ENCODE measurements at places on chromosomes 2 and 18.

DNA sequence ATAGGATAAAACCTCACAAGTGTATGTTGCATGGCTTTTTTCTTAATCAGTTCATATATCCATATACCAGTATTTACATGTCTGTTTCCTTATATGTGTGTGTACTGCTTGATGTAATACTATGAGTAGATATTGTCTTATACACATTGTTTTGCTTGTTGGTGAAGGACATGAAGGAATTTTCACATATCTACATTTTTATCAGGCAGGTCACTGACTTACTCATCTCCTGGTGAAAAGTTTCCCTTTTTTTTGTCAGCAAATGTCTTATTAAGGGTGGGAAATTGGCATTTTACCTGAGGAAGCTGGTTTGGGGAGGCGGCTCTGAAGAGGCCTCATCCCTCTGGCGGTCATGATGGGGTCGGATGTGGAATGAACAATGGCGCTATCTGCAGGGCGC, 61.4 kb upstream of the LYPD1 start:
- DNase-seq, result no peak

DNA sequence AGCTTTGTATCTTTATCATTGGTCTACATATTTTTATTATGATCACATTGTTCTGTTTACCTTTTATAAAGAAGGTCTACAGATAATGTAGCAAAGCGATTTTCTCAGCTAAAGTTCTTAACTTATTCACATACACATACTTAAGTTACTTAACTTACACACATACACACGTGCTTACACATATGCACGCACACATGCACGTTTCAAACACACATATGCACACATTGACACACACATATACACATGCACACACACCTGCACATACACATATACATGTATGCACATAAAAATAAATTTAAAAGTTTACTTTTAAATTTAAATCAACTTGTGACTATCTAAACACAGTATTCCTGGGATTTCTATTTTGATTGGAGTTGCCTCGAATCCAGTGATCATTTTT, 1204.5 kb upstream of the SLC39A10 start:
- DNase-seq, result no peak

DNA sequence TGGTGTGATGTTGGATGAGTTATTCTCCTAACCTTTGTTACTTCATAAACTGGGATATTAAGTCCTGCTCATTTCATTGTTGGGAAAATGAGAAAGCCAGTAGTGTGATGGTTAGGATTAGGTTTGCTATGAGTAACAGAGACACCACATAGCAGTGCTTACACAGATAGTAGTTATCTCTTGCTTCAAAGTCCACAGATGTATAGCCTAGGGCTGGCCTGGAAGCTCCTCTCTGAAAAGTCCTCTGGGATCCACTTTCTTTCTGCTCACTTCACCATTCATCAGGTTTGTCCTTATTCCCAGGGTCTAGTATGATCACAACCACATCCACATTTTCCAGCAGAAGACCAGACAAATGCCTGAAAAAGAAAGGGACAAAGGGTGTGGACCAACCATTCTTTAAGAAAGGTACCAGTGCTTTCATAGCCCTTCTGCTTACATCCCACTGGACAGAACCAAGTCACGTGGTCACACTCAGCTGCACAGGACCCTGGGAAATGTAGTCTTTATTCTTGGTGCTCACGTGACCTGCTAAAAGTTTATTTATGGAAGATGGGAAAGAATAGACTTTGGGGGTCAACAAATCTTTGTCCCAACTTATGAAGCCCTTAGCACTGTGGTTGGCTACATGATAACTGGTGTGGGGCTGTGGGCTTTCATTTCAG, 108.9 kb downstream of the INSIG2 start:
- DNase-seq, result no peak

GRCh38 chr2:152462779-152463178, 127.8 kb downstream of the FMNL2 start:
- no peak for DNase-seq

- DNase-seq, result no peak
Measured at GRCh38 chr18:62938006-62938405, 222.7 kb downstream of the PHLPP1 start.

- no peak for DNase-seq
Measured at GRCh38 chr2:127051116-127052056, 55.6 kb downstream of the BIN1 start.

GRCh38 chr2:101200676-101201075, 49.5 kb upstream of the TBC1D8 start:
- no peak for DNase-seq

DNA sequence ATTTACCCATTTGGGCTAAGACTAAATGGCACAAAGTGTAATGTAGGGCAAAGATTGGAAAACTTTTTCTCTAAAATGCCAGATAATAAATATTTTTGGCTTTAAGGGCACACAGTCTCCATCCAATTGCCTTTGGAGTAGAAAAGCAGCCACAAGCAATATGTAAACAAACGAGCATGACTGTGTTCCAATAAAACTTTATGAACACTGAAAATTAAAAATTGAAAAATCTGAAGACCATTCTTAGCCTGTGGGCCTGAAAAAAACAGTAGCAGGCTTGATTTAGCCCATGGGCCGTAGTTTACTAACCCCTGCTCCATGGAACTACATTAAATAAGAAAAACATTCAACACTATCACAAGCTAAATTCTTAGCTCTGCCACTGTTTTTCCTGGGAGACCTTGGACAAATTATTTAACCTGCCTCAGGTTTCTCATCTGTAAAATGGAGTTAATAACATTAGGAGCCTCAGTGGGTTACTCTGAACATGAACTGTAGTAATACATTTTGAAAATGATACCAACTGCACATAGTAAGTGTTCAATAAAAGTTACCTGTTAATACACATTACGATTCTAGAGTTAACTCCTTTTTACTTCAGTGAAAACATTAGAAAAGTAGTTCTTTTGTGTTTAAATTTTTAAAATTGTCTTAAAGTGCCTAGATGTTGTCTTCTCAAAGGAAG, 1.3 kb downstream of the IFIH1 start:
- DNase-seq, result no peak

GRCh38 chr2:10360850-10361588, 58.3 kb downstream of the HPCAL1 start:
- no peak for DNase-seq

DNA sequence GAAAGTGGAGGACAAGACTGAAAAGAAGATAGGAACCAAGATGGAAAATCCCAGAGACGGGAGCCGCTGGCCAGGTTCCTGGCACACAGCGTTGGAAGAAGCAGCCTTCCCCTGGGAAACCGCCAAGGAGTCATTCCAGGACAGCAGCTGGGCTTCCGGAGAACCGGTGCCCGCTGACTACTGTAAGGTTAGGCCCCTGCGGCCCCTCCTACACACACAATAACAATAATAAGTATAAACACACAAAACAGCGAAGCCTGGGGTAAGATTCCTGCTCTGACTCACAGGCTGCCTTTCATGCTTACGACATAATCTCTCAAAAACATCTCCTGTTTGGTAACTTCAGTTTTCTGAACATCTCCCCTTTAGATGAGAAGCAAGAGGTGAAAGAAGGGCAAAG, 28.1 kb upstream of the MYCN start:
- DNase-seq, result no peak

DNA sequence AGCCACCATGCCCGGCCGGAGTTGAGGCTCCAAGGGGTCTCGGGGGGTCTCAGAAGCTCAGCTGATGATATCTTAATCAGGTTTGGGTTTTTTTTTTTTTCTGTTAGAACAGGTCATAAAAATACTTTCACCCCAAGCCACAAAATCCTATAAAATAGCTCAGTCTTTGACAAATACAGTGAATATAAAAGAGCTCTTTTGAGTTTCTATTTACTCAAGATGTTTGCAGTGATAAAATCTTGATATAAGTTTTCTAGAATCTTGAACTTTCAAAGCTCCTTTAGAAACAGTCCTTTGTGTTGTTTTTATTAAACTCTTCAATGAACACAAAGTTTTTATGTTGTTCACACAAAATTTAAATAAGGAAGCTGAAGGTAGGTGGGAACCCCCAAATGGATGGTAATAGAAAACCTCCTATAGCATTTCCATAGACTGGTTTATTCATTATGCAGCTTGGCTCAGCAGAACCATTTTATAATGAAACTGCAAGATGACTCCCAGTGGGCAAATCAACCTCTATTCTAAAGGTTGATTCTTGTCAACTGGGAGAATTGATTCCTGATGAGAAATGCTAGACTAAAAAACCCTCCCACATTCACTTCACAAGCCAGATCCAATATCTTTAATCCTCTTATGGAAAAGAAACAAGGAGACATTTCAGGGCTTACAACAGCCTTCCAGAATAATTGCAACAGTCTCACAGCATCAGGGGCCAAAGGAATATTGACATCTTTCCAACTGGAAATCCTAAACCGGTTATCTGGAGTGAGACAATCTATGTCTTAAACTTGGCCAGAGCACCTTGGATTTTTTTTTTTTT, 13.6 kb upstream of the NARS1 start:
- DNase-seq, result no peak

- no peak for DNase-seq
Measured at GRCh38 chr18:43271593-43272432, 5.5 kb downstream of the SYT4 start.

DNA sequence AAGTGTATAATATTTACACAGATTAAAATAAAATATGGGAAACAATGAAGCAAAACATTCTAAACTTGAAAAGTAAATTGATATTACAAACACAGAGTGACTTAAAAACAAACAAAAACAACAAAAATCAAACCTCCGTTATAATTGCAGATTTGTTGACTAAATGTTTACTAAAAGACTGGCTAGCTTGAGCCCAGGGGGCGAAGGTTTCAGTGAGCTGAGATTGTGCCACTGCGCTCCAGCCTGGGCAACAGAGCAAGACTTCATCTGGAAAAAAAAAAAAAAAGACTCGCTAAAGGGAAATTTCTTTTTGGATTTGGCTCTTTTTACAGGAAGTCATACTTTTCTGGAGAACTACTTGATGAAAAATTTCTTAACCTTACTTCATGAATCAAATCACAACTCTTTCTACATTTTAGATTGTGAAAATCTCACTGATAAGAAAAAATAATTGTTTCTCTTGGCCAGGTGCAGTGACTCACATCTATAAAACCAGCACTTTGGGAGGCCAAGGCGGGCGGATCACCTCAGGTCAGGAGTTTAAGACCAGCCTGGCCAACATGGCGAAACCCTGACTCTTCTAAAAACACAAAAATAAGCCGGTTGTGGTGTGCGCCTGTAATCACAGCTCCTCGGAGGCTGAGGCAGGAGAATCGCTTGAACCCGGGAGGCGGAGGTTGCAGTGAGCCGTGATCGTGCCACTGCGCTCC, 9.7 kb downstream of the TFPI start:
- no peak for DNase-seq

GRCh38 chr2:57760381-57760801, 286.2 kb upstream of the VRK2 start:
- DNase-seq, result no peak

GRCh38 chr18:64639536-64639935, 490.6 kb upstream of the LINC00305 start:
- no peak for DNase-seq

DNA sequence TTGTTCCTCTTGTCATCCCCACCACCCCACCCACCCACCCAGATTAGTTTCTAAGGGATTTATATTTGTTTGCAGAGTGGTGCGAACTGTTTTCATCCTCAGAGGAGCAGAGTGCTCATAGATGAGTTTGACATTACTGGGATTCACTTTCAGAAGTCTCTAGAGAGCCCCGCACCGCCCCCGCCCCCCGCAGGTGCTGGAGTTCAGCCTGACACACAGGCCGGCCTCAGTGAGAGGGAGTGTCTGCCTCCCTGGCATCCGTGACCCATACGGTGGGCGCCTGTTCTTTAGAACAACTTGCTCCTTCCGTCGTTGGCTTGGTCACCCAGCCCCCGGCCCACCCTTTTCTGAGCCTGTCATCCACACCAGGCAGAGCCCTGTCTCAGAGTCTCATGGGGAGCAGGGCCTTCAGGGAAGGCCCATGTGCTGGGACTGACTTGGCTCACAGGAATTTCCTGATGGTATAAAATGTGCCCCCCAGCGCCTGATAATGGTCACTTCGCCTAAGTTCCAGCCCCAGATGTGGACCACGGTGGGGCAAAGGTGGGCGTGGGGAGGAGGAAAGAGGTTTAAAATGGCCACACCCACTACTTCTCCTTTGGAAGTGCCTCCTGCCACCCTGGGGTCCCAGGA, 44.3 kb downstream of the HPCAL1 start:
- DNase-seq, result no peak

GRCh38 chr2:152500772-152501171, 165.8 kb downstream of the FMNL2 start:
- DNase-seq, result no peak

- no peak for DNase-seq
Measured at GRCh38 chr18:816088-816653, 4.1 kb upstream of the YES1 start.

DNA sequence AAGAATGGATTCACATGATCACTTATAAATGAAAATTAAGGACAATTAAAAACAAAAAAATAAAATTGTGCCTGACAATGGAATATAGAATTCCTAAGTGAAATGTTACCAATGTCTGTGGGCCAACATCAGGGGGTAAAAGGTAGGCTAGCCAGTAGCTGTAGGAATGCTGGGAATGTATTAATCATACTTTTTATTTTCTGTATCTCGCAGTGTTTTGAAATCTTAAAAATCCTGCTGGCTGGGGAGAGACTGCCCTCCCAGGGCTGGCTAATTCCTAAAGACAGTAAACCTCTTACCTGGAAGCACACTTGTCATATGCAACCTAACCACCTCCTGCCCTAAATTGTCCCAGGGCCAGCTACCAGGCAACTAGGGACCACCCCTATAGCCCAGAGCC, 69.8 kb downstream of the REV1 start:
- DNase-seq, result no peak

- DNase-seq, result no peak
Measured at GRCh38 chr18:41936471-41937134, 18.4 kb upstream of the PIK3C3 start.

DNA sequence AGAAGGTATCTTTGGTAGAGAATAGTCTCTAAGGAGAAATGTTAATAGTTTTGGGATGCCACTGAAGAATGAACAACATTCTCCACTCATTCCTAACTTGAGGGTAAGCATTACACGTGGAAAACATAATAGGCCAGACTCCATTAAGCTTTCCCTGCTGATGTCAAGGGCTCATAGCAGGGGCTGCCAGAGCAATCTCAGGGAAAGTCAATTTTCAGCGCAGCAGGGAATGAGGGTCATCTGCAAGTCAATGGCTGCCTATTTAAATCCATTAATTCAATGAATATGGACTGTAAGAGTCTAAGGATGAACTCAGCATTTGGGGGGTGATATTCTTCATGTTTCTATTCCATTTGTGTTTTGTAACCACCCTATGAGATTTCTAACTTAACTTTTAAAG, 144.2 kb upstream of the ARL4C start:
- DNase-seq, result no peak

GRCh38 chr2:88697370-88698026, 6.0 kb downstream of the RPIA start:
- DNase-seq, result no peak

DNA sequence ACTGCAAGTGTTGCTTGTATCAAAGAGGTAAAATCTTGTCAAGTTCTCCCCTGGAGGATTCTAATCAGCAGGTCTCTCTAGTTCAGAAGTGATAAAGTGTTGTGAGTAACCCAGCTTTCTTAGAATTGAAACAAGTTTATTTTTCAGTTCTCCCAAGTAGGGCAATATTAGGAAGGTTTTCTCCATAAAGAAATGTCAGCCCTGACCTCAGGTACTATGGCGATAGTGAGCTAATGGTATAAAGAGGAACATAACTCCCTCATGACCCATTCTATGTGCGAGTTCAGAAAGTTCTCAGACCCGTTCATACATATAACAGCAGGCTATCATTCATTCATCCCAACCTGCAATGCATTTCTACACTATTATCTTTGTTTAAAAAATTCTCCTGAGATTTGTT, 421.1 kb upstream of the SETBP1 start:
- DNase-seq, result no peak

GRCh38 chr2:127913808-127914457, 28.2 kb upstream of the AMMECR1L start:
- no peak for DNase-seq

- DNase-seq, result no peak
Measured at GRCh38 chr2:57156231-57156924, 890.2 kb upstream of the VRK2 start.
